ENCODE measurements at places on chromosomes 1 and 21. TPM values are rescaled to one million over a fixed set of nuclear protein-coding genes. Genes with fewer than 3 reads are reported as not detected.

- peak; percentile 50 for DNase-seq
These were observed 61.7 kb downstream of the FCRL5 start for GRCh38 chr1:157490467-157491165.

GRCh38 chr1:246067432-246068216, 439.5 kb downstream of the SMYD3 start:
- DNase-seq: peak; percentile 52

- no peak for DNase-seq
These were observed 19.9 kb upstream of the ABCB10 start for GRCh38 chr1:229578168-229579058.

- no peak for DNase-seq
These were observed 85.8 kb upstream of the USP24 start for GRCh38 chr1:55300975-55301374.

DNA sequence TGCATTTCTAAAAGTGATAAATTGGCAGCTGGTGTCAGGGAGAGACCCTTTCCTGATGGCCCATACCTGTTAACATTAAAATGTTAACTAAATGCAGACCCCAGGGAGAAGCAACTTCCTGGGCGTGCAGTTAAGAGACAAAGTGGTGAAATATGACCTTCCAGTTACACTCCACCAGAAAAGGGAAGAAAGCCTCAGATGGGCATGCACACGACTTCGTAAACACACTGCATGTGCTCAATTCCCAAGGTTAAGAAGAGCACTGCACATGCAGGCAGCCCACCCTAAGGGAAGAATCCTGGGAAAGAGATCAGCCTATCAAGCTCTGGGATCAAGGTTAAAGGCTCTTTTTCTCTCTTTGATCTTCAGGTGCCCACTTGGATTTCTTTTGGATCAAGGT, 9.7 kb upstream of the GBP6 start:
- no peak for DNase-seq

HUNK gene
- total RNA-seq: 1.5 TPM

GJB4 gene
- not detected for total RNA-seq

FAM72D gene
- total RNA-seq: 3.8 TPM

PRAMEF18 gene
- total RNA-seq: not detected

CYP4X1 gene
- 0.17 TPM for total RNA-seq

SNAPIN gene
- total RNA-seq: 82.5 TPM

KCND3 gene
- 0.08 TPM for total RNA-seq

Data from H4 (cell line).